Fibroblast of skin of left biceps (primary cell): ENCODE measurements at places on chromosomes 16 and 17.

GRCh38 chr17:64178011-64178825 is 48.3 kb upstream of the ERN1 start:
- DNase-seq, result no peak

DNA sequence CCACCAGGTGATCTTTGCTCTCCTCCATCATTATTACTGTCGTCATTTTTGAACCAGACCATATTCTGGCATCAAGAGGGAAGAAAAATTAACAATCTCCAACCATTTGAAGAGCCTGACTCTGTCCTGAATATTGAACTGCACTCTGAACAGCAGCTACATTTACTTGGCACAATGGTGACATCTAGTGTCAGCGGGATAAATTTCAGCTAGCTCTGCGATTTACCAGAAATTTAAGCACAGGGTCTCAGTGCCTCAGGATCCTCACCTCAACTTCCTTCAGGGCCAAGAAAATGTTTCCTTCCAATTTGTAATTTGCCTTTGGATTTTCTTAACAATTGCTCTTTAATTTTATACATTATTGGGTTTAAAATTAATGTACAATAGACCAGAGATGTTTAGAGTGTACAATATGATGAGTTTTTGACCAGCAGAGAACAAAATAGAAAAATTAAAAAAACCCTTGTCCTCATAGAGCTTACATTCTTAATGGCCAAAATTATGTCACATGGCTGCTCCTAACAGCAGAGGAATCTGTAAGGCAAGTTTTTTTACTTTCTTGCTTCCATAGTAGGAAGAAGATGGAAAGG is 10.7 kb upstream of the ZNF19 start:
- peak; percentile 19 for DNase-seq

GRCh38 chr16:12548270-12548983 is 255.3 kb downstream of the CPPED1 start:
- no peak for DNase-seq

- DNase-seq, result no peak
These were observed 208.8 kb downstream of the CCDC182 start for GRCh38 chr17:57536289-57536688.

DNA sequence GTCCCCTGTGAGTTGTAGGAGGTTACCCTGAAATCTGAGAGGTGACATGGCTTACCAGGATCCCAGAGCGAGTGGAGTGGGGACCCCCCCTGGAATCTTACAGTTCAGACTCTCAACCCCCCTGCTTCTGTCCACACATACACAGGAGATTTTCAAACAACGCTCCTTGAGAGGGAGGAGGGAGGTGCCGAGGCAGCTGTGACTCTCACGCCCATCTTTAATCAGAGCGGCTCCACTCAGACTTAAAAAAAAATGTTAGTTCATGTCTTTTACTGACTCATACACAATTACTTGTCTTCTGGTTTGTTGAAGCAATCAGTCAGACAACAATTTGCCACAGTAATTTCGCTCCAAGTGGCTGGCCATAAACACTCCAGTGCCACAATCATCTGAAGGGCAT is 15.4 kb upstream of the TMEM220 start:
- DNase-seq, result no peak

GRCh38 chr16:23248261-23249194 is 53.6 kb upstream of the SCNN1B start:
- DNase-seq, result no peak

- peak; percentile 90 for DNase-seq
These were observed 26.8 kb downstream of the TRAP1 start for GRCh38 chr16:3690470-3690928.

DNA sequence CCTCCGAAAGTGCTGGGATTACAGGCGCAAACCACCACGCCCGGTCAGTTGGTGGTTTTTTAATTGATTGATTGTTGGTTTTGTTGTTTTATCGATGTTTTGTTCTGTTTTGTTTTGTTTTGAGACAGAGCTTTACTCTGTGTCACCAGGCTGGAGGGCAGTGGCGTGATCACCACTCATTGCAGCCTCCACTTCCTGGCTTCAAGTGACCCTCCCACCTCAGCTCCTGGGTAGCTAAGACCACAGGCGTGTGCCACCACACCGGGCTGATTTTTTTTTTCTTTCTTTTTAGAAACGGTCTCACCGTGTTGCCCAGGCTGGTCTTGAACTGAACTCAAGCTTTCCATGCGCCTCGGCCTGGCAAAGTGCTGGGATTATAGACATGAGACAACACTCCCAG is 12.4 kb downstream of the FAM234A start:
- DNase-seq, result no peak

GRCh38 chr16:89168381-89169189 is 3.0 kb upstream of the CDH15 start:
- no peak for DNase-seq

DNA sequence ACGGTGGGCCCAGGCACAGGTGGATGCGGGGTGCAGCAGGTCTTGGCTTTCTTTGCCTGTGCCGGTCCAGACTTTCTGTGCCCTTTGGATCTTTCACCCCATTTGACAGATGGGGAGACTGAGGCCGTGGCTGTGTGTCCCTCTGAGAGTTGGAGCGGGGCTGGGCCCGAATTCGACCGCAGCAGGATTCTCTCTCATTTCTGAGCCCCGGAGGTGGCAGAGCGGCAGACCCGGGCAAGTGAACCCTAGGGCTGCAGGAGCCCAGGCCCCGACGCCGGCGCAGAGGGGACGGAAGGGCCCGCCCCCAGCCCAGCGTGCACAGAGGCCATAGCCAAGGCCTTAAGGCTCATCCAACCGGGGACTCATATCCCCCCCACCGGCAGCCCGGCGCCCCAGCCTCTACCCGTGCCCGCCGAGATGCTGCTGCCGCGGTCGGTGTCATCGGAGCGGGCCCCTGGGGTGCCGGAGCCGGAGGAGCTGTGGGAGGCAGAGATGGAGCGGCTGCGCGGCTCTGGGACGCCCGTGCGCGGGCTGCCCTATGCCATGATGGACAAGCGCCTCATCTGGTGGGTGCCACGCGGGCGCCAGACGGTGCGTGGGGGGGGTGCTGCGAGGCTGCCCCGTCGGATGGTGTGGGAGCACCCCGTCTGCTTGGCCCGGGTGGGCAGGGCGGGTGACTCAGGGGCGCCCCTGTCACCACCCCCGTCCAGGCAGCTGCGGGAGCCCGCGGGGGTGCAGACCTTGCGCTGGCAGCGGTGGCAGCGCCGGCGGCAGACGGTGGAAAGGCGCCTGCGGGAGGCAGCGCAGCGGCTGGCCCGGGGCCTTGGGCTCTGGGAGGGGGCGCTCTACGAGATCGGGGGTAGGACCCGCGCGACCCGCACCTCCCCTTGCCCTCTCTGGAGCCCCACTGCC is 857 bp downstream of the TMC8 start:
- DNase-seq, result no peak
